ENCODE measurements at places on chromosomes 16 and 17.

GRCh38 chr16:64982581-64982980 is 139.3 kb downstream of the CDH11 start:
- no peak for DNase-seq

- DNase-seq = no peak
Measured at GRCh38 chr17:19978209-19978802, 678 bp upstream of the AKAP10 start.

- DNase-seq = no peak
Measured at GRCh38 chr17:1577182-1577581, 14.6 kb upstream of the PITPNA start.

- no peak for DNase-seq
Measured at GRCh38 chr17:45423975-45424335, 8.7 kb downstream of the ARHGAP27 start.

DNA sequence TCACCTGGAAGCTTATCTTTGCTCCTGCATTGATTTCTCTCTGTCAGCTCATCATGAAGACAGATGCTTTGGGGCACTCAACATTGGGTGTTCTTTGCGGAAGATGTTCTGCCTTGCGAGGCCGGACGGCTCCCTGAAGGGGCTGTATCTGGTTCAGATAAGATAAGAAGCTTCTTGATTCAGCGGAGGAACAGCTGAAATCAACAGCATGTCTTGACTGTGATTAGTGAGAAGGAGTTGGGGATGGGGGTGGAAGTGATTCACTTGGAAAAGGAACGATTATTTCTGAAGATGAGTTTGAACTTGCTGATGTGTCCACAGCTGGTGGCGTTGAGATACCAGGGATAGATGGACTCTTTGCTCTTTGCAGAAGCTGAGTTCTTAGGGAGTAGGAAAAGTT is 126.9 kb upstream of the WSCD1 start:
- no peak for DNase-seq

- peak; percentile 67 for DNase-seq
Measured at GRCh38 chr17:77160875-77161530, 20.2 kb downstream of the SEC14L1 start.

GRCh38 chr17:74935048-74935447 is 650 bp upstream of the OTOP3 start:
- no peak for DNase-seq

GRCh38 chr17:75237100-75238014 is 24.0 kb downstream of the GGA3 start:
- no peak for DNase-seq

GRCh38 chr17:1934901-1935300 is 90.2 kb downstream of the RTN4RL1 start:
- no peak for DNase-seq

Measured in COR-L47 (cell line).